ENCODE measurements at places on chromosomes 5 and 9.

DNA sequence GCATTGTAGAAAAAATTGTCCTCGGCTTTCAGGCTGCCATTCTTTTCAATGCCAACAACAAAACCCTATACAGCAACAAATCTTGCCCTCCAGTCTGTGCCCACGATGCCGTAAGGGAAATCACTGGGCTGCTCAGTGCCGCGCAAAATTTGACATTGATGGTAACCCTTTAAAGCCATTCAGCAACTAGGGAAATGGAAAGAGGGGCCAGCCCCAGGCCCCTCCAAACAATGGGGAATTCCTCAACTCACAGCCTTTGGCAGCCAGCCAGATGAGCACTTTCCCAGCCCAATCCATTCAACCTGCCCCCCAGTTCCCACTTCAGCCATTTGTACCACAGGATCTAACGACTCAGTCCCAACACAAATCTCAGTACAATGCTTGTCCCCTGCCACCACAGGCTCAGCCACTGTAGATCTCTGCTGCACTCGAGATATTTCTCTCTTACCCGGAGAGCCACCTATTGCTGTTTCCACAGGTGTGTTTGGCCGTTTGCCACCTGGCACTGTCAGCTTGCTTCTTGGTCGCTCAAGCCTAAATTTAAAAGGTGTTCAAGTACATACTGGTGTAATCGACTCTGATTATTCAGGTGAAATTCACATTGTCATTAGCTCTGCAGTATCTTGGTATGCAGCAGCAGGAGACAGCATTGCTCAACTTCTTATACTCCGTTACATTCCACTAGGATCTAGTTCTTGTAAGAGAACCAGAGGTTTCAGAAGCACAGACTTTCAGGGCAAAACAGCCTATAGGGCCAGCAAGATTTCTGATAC lies 103.3 kb downstream of the SYK start:
- no peak for DNase-seq

DNA sequence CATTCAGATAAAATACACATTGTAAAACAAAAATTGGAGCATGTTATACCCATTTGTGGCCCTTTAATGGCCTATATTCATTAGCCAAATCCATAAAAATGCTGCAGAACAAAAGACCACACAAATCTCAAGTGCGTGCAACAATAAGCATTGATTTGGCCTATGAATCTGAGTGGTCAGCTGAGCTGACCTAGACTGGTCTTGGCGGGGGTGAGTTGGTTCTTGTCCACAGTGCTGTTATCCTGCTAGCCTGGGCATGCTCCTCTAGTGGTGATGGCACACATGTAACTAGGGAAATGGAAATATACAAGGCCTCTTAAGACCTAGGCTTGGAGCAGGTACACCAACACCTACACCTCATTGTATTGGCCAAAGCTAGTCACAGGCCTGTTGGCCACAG lies 122.2 kb upstream of the TBCA start:
- DNase-seq: no peak

DNA sequence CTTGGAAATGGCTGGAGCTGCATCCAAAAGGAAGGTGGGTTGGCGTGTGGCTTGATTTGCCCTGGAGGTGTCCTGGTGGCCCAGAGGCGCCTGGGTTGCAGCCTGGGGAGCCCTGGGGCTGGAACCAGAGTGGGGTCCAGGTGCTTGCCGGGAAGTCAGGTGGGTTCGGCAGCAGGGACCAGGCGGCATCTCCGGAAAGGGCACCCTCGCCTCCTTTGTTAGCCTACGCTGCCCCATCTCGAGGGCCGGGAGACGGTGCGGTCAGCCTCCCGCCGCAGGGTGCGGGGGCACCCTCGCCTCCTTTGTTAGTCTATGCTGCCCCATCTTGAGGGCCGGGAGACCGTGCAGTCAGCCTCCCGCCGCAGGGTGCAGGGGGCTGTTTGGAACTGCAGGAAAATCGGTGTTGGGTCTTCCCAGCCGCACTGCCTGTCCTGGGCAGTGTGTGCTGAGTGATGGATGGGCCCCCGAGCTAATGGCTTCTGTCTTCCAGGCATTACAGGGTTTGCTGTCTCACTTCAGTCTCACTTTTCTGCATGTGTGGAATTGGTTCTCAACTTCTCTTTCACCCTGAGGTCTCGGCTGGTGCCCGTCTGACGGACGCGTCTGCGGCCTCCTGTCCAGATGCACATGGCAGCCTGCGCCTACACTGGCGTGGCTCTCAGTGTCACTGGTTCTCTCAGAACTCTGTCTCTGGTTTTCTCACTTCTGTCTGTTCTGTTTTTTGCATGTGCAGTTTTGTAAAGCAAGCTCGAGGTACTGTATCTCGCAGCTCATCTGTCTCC lies 139.0 kb downstream of the CACNA1B start:
- DNase-seq: no peak

- DNase-seq: no peak
These were observed 47.1 kb upstream of the PSD2 start for GRCh38 chr5:139748505-139748826.

DNA sequence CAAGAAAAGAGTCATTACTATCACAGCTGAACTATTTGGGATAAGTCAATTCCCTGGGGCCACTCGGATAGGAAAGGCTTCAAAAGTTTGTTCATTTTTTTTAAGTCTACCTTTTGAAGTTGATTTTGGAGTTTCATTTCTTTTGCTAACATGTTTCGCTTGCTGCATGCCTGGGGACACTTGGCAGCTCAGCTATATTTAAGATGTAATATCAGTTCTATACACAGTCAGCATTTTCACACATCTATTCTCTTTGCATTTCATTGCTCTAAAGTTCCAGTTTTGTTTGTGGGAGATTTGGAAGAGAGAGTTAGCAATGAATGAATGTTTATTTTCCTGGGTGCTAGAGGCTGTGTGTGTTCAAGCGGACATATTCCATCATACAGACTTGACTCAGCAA lies 445.2 kb upstream of the GRAMD2B start:
- no peak for DNase-seq

DNA sequence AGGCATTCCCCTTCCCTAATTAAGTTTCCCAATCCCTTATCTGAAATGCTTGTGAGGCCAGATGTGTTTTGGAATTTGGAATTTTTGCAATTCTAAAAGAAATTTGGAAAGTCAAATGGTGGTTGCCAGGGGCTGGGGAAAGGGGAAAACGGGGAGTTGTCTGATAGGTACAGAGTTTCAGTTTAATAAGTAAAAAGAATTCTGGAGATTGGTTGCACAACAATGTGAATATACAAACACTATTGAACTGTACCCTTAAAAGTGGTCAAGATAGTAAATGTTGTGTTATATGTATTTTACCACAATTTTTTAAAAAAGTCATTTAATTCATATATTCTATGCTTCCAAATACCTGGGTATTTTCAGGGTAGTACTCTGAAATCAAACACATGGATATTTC lies 154.5 kb downstream of the ADAMTS12 start:
- DNase-seq: no peak

GRCh38 chr5:113031104-113031503 lies 54.5 kb downstream of the DCP2 start:
- no peak for DNase-seq

- no peak for DNase-seq
These were observed 95.3 kb downstream of the PRELID2 start for GRCh38 chr5:145739843-145740242.

DNA sequence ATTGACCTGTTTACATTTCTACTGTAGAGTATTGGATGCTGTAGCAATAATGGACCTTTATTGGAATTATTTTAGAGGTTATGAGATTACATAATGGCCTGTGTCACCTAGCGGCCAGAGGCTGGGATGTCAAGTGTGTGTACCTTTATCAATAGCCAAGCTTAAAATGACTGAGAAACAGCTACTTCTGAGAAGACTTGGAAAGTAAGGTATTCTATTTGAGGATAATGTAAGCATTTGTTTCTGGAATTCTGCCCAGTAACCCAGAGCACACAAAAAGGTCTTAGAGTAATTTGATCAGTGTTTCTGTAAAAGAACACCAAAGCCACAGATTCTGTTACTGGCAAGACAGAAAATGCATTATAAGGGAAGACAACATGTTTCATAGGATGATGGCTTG lies 116.8 kb downstream of the MACIR start:
- DNase-seq: no peak
